Stimulated activated CD4-positive, alpha-beta T cell treated with anti-CD3 and anti-CD28 coated beads, Interleukin-1b, Interleukin-23, amount 100 ng/mL, for 1 hour (primary cell): ENCODE measurements at places on chromosomes 6 and 20.

GRCh38 chr6:163741743-163742363 is 327.3 kb downstream of the QKI start:
- no peak for DNase-seq

- no peak for DNase-seq
Measured at GRCh38 chr6:37456126-37456525, 23.1 kb downstream of the CMTR1 start.

- no peak for DNase-seq
Measured at GRCh38 chr6:89818977-89819335, 638 bp downstream of the MDN1 start.

GRCh38 chr20:36405255-36405654 is 99.1 kb downstream of the DLGAP4 start:
- no peak for DNase-seq

DNA sequence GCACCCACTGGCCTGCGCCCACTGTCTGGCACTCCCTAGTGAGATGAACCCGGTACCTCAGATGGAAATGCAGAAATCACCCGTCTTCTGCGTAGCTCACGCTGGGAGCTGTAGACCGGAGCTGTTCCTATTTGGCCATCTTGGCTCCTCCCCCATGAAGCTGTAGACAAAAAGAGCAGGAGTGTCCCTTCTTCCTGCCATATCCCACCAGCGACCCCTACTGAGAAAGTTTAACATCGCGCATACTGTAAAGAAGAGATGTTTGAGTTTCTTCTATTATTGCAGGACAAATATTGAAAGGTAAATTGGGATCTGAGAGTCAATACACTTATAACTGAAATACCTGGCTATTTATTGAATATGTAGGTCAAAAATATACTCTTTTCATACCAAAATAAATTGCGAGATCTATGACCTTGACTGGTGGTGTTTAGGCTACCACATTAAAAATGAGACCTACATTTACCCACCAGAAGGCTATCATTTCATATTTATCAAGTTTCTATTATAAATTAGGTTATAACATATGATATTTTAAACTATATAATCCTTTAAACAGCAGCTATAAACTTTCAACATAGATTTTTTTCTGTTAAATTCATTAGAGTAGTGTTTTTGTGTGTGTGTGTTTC is 586.3 kb downstream of the HTR1B start:
- no peak for DNase-seq

- DNase-seq, result no peak
Measured at GRCh38 chr20:7841971-7842310, 98.3 kb downstream of the HAO1 start.

GRCh38 chr6:5705252-5705651 is 301.5 kb downstream of the NRN1 start:
- DNase-seq, result no peak

DNA sequence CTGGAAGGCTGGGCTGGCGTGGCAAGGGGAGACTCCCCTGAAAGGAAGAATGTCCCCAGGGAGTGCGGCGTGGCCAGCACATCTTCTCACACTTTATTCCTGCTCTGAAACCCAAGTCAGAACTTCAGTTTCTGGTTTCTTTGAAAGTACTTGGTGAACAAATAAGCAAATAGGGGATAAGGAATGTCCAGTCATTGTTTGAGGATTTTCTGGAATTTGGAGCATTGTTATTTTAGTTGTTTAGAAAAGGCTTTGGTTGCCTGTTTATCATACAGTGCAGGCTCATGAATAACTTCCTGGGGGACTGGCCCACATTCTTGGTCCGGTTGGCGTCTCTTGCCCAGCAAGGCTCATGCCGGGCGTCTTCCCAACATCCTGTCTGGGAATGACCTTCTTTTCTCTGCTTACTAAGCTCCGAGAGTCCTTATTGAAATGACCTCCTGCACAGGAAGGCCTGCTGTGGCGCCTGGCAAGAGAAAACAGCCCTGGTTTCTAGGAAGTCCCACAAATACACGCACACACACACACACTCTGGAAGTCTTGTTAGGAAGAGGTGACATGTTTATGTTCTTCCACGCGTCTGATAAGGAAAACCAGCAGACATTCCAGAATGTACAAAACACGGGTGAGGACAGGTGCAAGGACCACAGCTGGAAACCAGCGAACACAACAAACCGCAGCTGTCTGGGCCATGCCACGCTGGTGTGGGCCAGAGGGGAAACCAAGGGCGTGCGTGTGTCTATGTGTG is 71.9 kb downstream of the TMEM170B start:
- DNase-seq, result no peak

DNA sequence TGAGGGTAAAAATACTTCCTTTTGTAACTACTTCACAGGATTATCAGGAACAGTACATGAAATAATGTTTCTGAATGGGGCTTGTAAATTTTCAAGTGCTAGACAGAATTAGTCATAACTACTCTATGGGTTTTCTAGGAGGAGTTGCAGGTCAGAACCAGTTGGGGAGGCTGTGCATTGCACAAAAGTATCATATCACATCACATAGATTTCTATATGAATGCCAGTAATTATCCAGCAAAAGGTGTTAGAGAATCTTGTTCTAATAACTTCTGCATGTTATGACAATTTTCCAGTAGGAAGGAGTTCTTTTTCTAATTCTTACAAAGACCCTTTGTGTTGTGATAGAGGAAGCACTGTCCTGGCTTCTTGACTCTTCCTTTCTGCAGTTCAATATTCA is 551.6 kb downstream of the COL12A1 start:
- DNase-seq, result no peak

DNA sequence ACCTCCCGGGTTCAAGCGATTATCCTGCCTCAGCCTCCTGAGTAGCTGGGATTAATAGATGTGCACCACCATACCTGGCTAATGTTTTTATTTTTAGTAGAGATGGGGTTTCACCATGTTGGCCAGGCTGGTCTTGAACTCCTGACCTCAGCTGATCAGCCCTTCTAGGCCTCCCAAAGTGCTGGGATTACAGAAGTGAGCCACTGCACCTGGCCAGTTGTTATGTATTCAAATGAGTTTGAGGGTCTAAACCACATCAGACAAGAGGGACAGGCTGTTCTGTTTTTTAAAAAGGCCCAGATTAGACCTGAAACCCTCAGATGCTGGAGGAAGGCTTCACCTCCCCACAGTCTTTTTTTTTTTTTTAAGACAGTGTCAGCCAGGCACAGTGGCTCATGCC is 4.1 kb upstream of the SPAG4 start:
- no peak for DNase-seq

GRCh38 chr20:22411627-22412450 is 172.5 kb downstream of the FOXA2 start:
- no peak for DNase-seq

DNA sequence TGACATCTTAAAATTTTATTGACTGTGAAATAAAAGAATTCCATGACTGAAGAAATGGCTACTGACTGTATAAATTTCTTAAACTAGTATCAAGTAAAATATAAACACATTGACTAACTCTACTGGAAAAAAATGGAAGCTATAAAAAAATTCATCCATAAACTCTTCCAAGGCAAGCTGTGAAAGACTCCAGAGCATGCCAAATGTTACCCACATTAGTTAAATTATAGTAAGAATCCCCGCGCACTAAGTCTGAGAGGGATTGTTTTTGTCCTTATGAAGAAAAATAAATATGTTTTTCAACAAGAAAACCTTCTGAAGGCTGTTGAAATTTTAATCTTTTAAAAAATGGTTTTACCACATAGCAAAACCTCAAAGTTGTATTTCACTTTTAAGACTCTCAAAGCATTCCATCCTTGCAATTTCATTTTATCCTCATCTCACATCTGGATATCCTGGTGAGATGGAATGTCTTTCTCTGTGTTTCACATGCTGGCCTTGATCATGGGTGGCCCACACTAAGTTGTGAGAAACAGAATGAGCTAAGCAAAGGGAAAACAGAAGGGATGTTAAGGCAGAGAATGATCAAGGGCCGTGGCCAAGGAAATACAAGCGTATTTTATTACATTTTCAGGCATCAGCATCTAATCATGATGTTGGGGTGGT is 732.5 kb downstream of the KIF16B start:
- DNase-seq, result no peak

DNA sequence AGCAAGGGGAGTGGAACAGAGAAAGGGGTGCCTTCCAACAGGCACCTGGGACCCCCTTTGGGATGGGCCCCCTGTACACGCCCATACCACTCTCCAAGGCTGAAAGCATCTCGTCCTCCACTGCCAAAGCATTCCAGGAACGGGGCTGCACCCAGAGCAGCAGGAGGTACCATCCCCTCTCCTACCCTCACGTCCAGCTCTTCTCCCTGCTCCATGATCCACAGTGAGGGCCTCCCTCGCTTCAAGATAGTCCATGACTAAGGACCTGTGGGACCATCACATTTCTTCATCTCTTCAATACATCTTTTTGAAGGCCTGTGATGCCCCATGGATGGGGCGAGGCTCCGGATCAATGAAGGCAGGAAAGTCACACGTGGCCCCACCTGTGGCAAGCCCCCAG is 209.9 kb downstream of the ANKRD60 start:
- DNase-seq, result no peak

DNA sequence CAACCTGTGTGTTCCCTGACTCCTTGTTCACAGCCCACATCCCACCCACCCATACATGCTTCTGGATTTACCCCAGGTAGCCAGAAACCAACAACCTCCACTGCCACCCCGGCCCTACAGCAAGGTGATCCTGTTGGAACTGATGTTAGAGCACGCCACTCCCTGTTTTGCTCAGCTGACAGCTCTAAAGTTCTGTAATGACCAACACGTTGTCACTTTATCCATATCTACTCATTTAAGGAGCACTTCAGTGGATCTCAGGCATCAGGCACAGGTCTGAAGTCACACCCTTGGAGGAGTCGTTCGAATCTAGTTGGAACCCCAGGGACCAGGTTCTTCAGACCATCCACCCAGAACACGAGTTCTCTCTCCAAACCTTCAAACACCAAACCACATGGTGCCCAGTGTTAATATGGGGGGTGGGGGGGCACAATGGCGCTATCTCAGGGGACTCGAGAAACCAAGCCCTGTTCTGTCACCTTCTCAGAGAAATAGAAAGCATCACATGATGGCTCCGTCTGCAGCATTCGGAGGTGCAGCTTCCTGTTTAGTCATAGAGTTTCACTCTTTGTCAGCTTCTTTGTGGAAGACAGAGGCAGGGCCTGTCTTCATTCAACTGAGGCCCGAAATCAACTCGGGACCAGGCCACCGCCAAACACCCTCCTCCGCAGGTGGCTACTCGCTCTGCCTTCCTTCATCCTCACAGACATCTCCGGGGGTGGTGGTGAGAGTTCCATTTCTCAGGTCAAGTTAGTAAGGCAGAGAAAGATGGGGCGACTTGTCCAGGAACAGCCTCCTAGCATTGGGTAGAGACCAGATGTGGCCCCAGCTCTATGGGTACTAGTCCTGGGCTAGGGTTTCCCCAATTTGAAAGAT is 142.2 kb downstream of the NFATC2 start:
- peak; percentile 35 for DNase-seq

GRCh38 chr20:5448449-5449118 is 131.8 kb upstream of the PROKR2 start:
- DNase-seq, result peak; percentile 3

- DNase-seq, result no peak
Measured at GRCh38 chr6:4281341-4282293, 146.2 kb upstream of the ECI2 start.

DNA sequence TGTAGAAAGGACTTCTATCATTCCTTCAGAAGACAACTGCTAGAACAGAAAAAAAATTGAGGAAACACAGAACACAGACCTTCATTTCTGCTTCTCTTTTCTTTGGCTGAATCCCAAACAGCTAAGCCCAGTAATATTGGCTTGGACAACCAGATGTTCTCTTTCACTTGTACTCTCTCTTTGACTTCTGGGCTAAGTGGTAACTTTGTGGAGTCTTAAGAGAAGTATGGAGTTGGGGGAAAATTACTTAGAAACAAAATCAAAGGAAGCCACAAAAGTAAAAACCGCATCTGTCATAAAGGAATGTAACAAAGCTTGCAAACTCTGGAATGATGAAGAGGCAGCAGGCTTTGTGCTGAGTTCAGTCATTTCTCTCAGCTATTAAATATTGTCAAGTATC is 587.5 kb downstream of the CBLN4 start:
- no peak for DNase-seq

DNA sequence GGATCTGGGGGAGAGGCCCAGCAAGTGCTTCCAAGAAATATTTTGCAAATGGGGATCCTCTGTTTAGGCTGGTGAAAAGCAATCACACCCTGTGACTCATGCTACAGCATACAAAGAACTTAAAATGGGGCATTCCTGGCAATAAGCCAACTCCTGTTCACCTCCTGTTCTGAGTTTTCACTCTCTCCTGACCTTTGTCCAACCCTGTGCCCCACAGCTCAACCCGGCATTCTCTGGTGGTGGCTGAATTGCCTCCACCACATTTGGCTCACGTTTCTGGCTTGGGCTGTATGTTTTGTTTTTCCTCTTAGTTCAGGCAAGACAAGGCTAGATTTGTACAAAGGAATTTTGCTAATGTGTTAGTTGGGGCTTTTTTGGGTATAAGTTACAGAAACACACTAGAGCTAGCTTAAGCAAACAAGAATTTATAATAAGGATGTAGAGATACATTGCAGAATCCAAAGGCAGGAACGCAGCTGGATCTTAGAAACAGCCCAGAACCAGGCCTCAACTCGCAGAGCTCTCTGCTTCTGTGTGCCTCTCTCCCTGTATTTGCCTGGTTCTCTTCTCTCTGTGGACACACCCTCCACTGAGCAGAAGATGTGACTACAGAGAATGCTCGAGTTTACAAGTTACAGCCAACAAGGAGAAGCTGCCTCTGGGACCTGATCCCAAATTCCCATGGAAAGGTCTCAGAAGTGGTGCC is 9.4 kb downstream of the ABCC10 start:
- DNase-seq, result no peak

DNA sequence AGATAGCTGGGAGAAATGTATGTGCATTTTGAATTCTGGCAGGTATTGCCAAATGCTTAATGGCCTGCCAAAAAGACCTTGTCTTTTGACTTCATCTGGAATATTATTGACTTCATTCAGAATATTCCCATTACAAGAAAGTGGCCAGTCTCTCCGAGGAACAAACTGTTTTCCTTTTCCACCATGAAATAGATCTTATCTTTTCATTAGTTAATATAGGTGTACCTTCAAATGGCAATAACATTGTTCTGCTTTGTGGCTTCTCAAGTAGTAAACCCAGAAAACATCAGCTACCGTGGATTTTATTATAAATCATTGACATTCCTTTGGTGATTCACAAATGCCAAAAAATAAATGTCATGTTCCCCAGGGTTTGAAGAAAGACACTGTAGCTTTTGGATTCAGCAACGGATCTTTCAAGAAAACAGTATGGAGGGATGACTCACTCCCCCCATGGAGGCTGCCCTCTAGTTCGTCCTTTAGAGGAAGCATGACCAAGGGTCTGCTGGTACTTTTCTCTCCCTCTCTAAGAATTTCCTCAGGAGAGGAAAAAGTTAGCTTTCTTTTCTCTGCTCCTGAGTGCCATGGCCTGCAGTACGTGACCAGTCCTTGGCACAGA is 1.1 kb upstream of the RNF182 start:
- DNase-seq, result no peak
